Umbilical cord (tissue), 2 donors: ENCODE measurements at places on chromosomes 5 and 9. TPM values are rescaled to one million over a fixed set of nuclear protein-coding genes. Genes with fewer than 3 reads are reported as not detected.

GRCh38 chr9:135260221-135261180 is 173.0 kb downstream of the OLFM1 start:
- no peak for DNase-seq

GRCh38 chr5:19001539-19001938 is 986.5 kb downstream of the CDH18 start:
- no peak for DNase-seq

FOXD4L3 gene
- total RNA-seq: 1.4 TPM

FBLL1 gene
- 1.9 TPM for total RNA-seq

RARS1 gene
- 262 TPM for total RNA-seq

ORM2 gene
- not detected for total RNA-seq

DNA sequence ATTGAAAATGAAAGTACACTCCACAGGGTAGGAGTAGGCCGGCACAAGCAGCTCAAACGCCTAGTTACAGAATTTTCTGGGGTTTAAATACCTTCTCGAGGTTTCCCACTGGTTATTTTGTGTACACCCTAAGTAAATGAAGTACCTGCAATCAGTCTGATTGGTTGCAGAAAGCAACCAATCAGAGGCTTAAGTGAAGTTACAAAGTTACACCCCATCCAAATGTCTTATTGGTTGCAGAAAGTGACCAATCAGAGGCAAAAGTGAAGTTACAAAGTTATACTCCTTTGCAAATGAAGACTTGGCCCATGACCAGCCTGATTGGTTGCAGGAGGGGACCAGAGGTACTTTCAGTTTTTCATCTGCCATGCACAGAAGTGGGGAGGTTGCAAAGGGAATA is 33.2 kb upstream of the ERAP2 start:
- DNase-seq: no peak

DNA sequence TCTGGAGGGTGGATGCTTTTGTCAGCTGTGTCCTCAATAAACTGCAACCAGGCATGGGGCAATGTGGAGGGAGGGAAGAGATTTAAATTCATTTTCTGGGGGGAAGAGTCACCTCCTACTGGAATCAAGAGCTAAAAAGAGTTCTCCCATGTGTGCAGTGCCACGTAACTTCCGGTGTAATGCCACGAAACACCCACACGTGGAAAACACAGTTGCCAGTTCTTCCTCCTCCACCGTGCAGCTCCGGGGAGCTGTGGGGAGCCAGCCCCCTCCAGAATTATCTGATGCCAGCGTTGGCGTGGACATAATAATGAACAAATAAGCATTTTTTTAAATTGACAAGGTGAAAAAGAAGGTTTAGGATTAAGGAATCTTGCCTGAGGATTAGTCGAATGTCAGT is 32.1 kb upstream of the MED10 start:
- DNase-seq: no peak

- no peak for DNase-seq
Measured at GRCh38 chr5:13955896-13956295, 11.4 kb upstream of the DNAH5 start.

NRG2 gene
- not detected for total RNA-seq

ENTPD2 gene
- not detected for total RNA-seq

LPAR1 gene
- total RNA-seq: 78.0 TPM

DNA sequence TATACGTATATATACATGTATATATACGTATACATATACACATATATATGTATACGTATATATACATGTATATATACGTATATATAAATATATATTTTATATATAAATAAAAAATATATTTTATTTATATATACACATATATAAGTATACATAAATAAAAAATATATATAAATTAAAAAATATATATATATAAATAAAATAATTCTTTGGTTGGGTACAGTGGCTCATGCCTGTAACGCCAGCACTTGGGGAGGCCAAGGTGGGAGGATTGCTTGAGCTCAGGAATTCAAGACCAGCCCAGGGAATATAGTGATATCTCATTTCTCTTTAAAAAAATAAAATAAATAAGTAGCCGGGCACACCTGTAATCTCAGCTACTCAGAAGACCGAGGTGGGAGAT is 155.0 kb downstream of the CDC42SE2 start:
- DNase-seq: no peak

DNA sequence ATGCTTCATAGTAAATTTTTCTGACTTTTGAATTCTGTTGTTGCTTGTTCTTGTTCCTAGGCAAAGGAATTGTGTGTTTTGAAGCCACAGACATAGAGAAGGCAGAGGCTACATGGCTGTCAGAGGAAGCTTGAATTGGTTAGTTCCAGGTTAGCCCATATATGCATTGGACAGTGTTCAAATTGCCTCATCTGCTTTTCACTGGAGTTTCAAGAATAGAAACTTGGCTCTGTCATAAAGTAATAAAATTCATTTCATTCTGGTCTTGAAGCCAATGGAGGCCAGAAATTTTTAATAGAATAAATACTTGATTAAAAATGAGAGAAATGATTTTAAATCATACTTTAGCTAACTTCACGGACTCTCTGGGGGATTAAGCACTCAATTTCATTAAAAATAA is 178.0 kb downstream of the YIPF5 start:
- DNase-seq: peak; percentile 10

GRCh38 chr5:96431376-96432187 is 1.5 kb downstream of the PCSK1 start:
- DNase-seq: no peak

- DNase-seq: no peak
Measured at GRCh38 chr5:148542812-148543211, 111.5 kb downstream of the HTR4 start.

GCNT4 gene
- 15.2 TPM for total RNA-seq

GKAP1 gene
- total RNA-seq: 12.0 TPM

- DNase-seq: no peak
Measured at GRCh38 chr5:84393969-84394368, 9.3 kb upstream of the EDIL3 start.

GRCh38 chr5:124090115-124090514 is 578.1 kb downstream of the CSNK1G3 start:
- DNase-seq: no peak

- no peak for DNase-seq
Measured at GRCh38 chr5:150271296-150271692, 18.3 kb downstream of the CAMK2A start.

DNA sequence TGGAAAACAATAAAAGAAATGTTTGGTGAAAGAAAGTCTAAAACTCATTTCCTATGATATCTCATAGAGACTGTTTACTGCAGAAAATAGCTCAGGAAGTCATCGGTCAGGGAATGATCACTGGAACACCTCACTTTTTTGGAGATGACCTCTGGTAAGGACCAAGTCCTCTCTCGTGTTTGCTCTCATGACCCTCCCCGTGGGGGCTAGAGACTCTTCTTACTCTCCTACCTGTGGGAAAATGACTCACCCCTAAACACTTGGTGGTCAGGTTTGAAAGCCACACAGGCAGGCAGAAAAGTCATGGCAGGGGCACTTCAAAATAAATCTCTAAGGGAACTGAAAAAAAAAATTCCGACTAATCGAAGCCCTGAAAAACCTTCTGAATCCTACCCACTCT is 48.2 kb downstream of the FAM240B start:
- DNase-seq: no peak

SPACA9 gene
- 3.1 TPM for total RNA-seq

DNA sequence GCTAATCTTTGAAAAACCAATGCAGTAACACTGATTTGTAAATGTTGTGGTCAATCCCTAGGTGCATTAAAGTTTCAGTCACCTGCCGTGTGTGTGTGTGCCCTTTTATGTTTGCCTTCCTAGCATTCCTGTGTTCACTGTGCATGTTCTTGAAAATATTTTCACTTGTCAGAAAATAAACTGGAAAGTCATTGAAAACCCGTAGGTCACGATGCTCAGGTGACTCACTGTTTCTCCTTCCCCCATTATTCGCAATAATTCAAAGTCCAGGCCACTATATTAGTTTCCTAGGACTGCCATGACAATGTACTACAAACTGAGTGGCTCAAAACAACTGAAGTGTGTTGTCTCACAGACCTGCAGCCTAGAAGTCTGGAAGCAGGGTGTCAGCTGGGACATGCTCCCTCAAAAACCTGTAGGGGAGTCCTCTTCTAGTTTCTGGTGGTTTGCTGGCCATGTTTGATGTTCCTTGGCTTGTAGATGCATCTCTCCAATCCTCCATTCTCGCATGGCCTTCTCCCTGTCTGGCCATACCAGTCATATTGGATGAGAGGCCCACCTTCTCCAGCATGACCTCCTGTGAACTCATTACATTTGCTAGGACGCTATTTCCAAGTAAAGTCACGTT is 29.3 kb downstream of the MARVELD2 start:
- no peak for DNase-seq

NME5 gene
- total RNA-seq: not detected

GRCh38 chr5:9818340-9818845 is 188.2 kb upstream of the TAS2R1 start:
- no peak for DNase-seq

DNA sequence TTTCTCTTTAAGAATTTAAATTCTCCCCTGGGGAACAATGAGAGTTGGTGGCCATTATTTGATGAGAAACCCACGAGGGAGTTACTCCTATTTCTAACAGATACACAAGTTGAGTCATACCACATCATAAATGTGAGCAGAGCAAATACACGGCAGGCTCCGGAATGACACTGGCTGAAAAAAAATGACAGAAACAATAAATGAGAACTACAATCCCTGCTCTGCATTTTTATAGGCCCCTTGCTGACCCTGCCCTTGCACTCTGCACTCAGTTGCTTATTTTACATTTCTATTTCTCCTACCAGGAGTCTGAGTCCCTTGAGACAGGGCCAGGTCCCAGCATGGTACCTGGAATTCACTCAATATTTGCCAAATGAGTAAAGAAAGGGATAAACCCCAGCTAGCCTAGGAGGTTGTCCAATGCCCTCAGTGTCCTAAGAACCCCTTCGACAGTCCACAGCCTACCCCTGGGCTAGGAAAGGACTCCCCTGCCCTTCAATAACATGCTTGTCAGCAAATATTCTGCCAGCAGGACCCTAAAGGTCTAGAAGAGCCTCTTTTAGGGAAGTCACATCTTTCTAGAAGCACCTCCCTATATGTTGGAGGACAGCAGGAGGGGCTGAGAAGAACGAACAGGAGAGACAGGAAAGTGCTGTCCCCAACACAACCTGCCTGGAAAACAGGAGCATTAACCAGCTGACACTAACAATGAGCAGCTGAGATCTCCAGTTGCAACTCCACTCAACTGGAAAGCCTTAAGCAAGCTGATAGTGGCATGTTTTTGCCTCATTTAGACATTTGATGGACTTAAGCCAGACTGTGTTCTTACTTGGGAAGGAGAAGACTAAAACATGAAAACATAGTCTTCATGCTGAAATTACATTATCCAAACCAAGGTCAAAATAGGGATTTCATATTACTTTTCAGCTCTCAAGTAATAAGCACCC is 191.2 kb downstream of the ACTL7B start:
- DNase-seq: peak; percentile 62

PCDHB12 gene
- total RNA-seq: 2.9 TPM

- no peak for DNase-seq
Measured at GRCh38 chr5:36496471-36496870, 109.9 kb upstream of the SLC1A3 start.

- no peak for DNase-seq
Measured at GRCh38 chr9:131704141-131704983, 35.5 kb downstream of the RAPGEF1 start.

GRCh38 chr5:68419637-68420452 is 204.3 kb downstream of the PIK3R1 start:
- DNase-seq: peak; percentile 96

TAS2R1 gene
- 0.72 TPM for total RNA-seq

DNA sequence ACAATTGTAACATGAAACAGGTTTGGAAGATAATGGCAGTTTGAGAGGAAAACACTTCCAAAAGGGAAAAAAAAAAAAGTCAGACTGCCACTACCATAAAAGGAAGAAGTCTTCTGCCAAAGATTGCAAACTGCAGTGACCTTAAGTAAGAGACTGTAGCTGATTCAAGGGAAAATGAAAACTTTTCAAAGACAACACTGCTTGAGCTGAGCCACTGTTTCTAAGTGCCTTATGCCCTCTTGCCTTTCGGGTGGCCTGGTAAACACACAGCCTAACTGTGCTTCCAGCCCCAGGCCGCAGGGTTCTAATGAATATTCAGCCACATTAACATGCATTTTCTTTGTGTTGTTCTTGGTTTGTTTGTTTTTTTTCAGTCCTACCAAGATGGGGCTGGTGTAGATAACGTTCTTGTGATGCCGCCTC is 354.6 kb downstream of the BNC2 start:
- DNase-seq: peak; percentile 93

DNA sequence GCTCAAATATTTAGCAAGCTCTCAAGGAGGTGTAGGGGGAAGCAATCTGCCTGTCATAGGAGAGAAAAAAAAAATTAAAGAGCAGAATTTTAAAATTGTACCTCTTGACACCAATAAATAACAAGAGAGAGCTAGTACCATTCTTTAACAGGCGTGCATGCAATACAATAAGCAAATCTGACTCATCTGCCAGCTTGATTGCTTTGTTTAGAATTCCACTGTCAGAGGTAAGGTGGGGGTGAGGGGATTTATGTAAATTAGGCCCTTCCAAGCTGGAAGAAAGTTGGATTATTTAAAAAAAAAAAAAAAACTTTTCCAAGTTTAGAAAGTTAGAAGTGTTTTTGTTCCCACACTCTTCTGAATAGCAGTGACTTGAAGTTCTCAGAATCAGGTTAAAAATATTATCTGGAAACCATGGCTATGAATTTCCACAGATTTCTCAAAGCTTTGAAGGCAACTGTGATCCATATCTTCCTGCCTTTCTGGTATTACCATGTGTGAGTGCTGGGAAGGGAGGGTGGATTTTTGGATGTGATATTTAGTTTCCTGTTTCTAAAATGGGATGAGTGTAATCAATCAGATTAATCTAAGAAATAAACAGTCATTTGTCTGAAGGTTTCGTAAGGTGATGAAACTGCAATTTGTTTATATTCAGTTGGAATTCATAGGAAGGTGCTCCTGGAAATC is 477.5 kb downstream of the TLE4 start:
- no peak for DNase-seq

GRCh38 chr9:89445801-89446251 is 52.1 kb downstream of the SEMA4D start:
- no peak for DNase-seq

- DNase-seq: peak; percentile 90
Measured at GRCh38 chr5:157328277-157328912, 62.5 kb downstream of the CYFIP2 start.
